Progenitor cell of endocrine pancreas (in vitro differentiated cells): ENCODE measurements at places on chromosomes 3 and 15. TPM values are rescaled to one million over a fixed set of nuclear protein-coding genes. Genes with fewer than 3 reads are reported as not detected.

SLC28A2 gene
- 1.2 and 1.7 TPM in 2 replicates for total RNA-seq

DNA sequence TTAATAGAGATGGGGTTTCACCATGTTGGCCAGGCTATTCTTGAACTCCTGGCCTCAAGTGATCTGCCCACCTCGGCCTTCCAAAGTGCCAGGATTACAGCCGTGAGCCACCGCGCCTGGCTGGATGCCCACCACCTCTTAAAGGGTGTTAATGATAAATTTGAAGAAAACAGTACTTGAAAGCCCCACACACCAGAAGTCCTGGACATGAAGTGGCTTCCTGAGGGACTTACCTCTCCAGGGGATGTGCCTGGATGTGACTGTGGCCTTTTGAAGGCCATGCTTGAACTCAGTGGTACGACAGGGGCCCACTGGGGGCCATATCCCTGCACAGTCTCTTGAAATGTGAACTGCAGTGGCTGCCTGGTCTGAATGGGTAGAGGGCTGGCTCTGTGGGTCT is 18.2 kb downstream of the IRAK2 start:
- no peak for DNase-seq

DNA sequence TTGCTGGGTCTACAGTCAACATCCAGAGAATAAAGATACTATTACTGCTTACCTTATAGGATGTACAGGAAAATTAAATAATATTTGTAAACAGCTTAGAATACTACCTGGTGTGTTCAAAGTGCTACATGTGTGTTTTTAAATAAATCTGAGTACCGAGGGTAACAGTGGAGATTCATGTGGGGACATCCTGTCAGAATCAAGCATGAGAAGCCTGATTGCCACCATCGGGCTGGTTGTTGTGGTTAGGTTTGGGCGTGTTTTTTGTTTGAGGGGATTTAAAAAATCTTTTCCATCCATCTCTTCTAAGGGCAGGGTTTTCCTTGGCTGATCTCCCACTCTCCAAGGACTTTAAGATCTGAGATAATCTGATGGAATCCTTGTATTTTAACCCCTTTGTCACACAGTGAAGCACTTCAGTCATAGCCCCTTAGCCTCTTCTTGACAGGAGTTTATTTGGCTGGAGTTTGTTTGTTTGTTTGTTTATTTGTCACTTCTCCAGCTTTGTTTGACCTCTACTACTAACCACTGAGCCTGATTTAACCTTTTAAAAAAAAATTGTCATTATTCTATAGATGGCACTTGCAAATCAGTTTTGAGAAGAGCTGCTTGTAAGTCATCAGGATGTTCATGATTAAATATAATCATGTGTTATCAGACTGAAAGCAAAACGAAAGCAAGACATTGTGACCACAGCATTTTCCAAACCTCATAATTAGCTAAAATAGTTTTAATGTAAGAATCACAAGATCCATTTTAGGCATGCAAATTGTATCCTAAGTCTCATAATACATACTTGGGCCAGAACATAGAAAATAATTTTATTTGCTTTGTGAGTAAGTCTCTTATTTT is 72.8 kb upstream of the RARB start:
- no peak for DNase-seq

GRCh38 chr3:188133219-188133618 is 20.7 kb upstream of the LPP start:
- DNase-seq = no peak

CHRNA5 gene
- total RNA-seq = 8.0 and 8.1 TPM in 2 replicates

SI gene
- total RNA-seq = 2.0 and 2.7 TPM in 2 replicates

GRCh38 chr3:41345788-41346187 is 146.5 kb downstream of the CTNNB1 start:
- DNase-seq = no peak
